ENCODE measurements at places on chromosomes 5 and 9.

DNA sequence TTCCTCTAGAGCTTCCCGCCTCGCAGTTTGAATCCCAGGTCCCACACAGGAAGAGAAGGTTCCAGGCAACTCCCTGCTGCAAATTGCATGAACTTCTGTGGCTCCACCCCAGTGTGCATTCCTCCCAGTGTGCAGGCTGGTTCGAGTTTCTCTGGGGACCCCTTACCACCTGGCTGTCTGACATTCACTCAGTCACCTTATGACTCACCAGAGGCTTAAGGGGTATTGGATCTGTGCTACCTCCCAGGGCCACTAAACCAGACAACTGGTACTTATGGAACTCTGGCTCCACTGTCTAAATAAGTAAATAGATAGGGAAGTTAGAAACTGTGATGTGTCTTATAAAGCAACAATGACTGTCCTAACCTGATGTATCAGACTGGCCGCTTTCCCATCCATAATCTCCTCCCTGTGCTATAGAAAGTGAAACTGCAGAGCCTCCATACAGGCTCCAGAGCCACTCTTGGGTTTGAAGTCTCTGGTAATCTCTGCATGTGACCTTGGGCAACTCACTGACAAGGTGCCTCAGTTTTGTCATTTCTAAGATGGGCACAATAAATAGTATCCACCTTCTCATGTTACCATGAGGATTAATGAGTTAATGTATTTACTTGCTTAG lies 720.6 kb downstream of the SEMA5A start:
- DNase-seq, result no peak

GRCh38 chr9:130480673-130481072 lies 35.9 kb downstream of the ASS1 start:
- DNase-seq, result no peak

GRCh38 chr5:14242871-14243383 lies 99.8 kb downstream of the TRIO start:
- DNase-seq, result no peak

- no peak for DNase-seq
Observed at GRCh38 chr5:166031926-166032325, 2259.5 kb upstream of the WWC1 start.

DNA sequence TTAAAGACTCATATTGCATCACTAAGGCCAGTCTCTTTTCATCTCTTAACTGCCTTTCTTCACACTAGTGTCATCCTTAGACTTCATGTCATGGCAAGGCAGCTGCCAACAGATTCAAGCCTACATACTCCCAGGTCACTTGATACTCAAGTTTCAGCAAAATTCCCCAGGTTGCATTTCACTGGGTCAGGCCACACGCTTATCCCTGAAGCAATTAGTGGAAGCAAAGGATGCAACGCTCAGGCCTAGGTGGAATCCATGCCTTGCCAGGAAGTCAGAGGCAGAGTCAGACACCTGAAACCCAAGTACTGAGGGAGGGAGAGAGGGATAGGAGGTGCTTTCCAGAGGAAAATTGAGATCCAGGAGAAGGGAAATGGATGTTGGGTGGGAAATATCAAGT lies 28.9 kb downstream of the YIPF5 start:
- no peak for DNase-seq

GRCh38 chr5:31084871-31085270 lies 108.6 kb upstream of the CDH6 start:
- DNase-seq, result no peak

- DNase-seq, result no peak
Observed at GRCh38 chr9:101925498-101925897, 187.1 kb upstream of the GRIN3A start.

- DNase-seq, result no peak
Observed at GRCh38 chr5:94362857-94363256, 255.5 kb downstream of the KIAA0825 start.

DNA sequence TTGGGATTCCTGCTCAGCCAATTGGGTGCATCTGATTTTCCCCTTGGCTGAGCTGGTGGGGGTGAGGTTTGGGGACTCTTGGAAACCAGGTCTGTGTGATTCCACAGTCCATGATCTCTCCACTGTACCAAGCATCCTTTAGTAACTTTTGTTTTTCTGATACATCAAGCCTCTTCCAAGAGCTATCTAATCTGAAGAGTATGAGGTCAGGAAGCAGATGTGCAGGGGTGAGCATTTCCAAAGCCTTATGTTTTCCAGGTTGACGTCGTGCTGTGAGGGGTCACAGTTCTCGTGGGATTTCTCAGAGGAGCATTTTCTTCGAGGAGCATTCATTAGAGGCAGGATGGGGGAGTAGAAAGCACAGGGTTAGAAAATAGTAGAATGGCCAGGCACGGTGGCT lies 95.3 kb downstream of the KLF4 start:
- DNase-seq, result no peak

DNA sequence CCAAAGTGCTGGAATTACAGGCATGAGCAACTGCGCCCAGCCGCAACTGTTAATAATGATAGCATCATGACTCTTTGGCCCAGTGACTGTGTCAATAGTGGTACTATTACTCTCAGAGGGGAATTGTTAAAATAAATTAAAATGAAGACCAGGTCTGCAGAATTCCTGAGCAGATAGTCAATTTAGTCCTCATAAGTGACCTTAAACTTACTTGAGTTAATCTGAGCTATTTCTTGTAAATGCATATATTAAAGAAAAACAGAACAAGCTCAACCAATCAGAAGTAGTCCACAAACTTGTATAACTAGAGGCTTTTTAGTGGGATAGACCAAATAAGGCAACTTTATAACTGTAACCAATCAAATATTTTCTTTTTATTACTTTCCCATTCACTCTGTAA lies 1.7 kb upstream of the RECK start:
- DNase-seq, result no peak

- no peak for DNase-seq
Observed at GRCh38 chr5:111252799-111253545, 28.8 kb downstream of the CAMK4 start.

GRCh38 chr5:2756211-2757152 lies 5.0 kb upstream of the IRX2 start:
- no peak for DNase-seq

GRCh38 chr5:2710910-2711309 lies 40.6 kb downstream of the IRX2 start:
- no peak for DNase-seq

DNA sequence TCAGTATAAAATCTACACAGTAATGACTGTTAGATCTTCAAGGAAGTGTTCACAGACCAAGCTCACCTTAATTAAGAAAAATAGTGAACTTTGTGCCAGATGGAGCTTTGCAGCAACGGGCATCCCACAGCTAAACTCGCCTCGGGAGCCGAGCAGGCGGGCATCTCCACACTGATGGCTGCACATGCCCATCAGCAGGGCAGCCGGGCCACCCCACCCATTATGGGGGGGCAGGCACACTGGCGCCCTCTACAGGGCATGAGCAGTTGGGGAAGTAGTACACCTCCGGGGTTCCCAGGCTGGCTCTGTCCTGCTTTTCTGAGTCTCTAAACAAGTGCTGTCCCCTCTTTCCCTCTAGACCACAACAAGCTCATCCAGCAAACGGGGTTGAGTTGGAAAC lies 21.6 kb downstream of the ANKS6 start:
- DNase-seq, result no peak

GRCh38 chr9:112194969-112195431 lies 19.9 kb upstream of the SUSD1 start:
- DNase-seq, result no peak

DNA sequence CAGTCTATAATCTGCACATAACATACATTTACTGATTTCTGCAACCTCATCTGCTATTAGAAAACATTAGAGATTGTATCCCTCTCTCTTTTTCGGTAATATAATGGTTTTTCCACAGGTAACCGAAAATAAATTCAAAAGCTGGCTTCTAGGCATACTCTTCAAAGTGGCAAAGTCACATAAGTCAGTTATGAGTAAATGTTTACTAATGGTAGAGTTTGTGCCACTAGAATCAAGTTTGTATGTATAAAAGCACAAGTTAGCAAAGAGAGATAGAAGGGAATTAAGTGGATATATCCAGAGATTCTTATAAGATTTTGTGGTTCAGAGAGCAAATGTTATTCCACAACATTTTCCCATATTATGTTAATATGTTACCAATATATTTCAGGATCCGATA lies 86.9 kb downstream of the MYO10 start:
- no peak for DNase-seq

GRCh38 chr5:72485430-72485974 lies 21.7 kb downstream of the ZNF366 start:
- DNase-seq, result no peak

DNA sequence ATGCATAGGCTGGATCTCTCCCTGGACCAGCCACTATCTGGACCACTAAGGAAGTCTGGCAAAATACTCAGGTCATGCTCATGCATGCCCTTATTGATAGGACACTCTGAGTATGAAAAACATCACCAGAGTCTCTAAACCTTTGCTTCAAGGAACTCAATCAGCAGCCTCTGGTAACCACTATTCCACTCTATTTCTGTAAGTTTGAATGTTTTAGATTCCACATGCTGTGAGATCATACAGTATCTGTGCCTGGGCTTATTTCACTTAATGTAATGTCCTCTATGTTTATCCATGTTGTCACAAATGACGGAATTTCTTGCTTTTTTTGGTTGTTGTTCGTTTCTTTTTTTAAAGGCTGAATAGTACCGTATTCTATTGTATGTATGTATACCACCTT lies 68.3 kb downstream of the TARS1 start:
- no peak for DNase-seq

- DNase-seq, result no peak
Observed at GRCh38 chr5:2841208-2841607, 89.7 kb upstream of the IRX2 start.

DNA sequence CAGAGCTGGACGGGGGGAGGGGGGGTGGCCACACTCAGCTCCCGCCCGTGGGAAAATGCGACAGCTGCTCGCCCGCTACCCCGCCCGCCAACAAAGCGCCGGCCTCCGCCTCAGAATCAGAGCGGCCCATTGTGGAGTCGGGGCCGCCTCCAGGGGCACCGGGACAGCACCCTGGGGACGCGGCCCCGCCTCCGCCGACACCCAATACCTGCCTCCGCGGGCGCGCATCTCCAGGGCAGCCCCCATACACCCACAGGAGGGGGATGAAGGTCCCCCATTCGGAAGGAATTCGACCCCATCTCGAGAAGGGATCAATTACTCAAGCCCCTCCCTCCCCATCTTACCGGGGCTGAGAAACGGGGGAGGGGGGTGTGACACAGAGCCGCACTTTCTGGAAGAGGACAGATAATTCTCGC lies 1.3 kb downstream of the NOTCH1 start:
- DNase-seq, result peak; percentile 93

- DNase-seq, result no peak
Observed at GRCh38 chr9:127066851-127067136, 55.6 kb downstream of the ANGPTL2 start.

DNA sequence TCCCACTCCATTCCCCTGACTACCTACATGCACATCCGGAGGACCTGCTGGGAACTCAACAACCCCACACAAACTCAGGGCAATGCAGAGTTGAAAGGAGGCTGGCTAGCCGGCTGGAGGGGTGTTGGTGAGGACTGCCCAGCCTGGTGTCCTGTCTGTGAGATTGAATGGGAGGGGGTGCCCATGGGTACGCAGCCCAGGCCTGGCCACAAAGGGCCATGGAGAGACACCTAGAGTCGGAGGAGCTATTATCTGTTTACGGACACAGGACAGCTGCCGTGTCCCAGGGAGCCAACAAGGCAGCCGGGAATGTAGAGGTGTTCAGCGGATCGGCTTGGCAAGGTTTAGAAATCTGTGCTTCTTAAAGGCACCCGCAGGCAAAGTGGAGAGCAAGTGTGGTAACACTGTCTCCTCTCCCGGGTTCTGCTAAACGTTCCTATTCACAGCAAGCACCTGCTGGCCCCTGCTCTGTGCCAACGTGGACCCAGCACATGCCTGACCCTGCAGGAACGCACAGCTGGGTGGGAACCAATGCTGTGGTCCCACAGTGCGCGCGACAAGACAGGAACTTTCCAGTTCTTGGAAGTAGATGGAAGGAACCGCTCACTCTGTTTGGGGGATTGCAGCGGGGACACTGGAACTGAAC lies 166.7 kb downstream of the DAB2IP start:
- DNase-seq, result no peak

GRCh38 chr5:109959652-109960051 lies 269.9 kb downstream of the MAN2A1 start:
- DNase-seq, result no peak

- no peak for DNase-seq
Observed at GRCh38 chr5:150642991-150643710, 2.7 kb downstream of the SYNPO start.

DNA sequence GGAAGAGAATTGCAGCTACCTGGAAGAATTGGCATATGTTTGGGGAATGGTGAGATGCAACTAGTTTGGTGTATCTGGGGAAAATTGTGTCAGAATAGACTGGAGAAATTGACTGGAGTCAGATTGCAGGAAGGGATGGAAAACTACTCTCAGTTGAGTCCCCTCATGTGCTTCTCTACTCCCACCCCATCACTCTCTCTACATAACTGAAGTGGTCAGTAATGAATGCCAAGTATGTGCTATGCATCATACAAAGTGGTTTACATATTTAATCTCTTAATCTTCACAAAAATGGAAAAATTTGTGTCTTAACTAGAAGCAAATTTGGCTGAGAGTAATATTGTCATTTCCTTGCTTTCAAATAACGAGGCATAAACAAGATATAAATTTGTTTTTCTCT lies 146.4 kb upstream of the TNC start:
- DNase-seq, result no peak

GRCh38 chr9:130535818-130536521 lies 43.4 kb upstream of the FUBP3 start:
- no peak for DNase-seq

GRCh38 chr5:103036601-103037000 lies 83.3 kb downstream of the GIN1 start:
- no peak for DNase-seq

- DNase-seq, result no peak
Observed at GRCh38 chr5:164210491-164210890, 705.1 kb downstream of the MAT2B start.

- DNase-seq, result no peak
Observed at GRCh38 chr9:5518171-5518936, 8.0 kb downstream of the PDCD1LG2 start.

- no peak for DNase-seq
Observed at GRCh38 chr5:61234019-61234418, 71.8 kb upstream of the SMIM15 start.

GRCh38 chr5:172178991-172179989 lies 8.7 kb downstream of the STK10 start:
- DNase-seq, result no peak

GRCh38 chr9:98808411-98808815 lies 943 bp downstream of the GALNT12 start:
- DNase-seq, result no peak

GRCh38 chr9:111805830-111806241 lies 11.1 kb upstream of the SHOC1 start:
- no peak for DNase-seq
